ENCODE measurements at places on chromosomes 12 and 14. TPM values are rescaled to one million over a fixed set of nuclear protein-coding genes. Genes with fewer than 3 reads are reported as not detected.

The CELA1 gene
- not detected for total RNA-seq

GRCh38 chr12:42255221-42255865 is 17.3 kb upstream of the YAF2 start:
- peaks cover 4% of the 10 kb centered on the region for H3K36me3 ChIP-seq
- H3K27ac ChIP-seq = no peak overlapping the region
- no peak for DNase-seq
- H3K27me3 ChIP-seq = peaks cover 16% of the 10 kb centered on the region

The P2RX2 gene
- not detected for total RNA-seq

The BEGAIN gene
- 3.4 TPM for total RNA-seq

DNA sequence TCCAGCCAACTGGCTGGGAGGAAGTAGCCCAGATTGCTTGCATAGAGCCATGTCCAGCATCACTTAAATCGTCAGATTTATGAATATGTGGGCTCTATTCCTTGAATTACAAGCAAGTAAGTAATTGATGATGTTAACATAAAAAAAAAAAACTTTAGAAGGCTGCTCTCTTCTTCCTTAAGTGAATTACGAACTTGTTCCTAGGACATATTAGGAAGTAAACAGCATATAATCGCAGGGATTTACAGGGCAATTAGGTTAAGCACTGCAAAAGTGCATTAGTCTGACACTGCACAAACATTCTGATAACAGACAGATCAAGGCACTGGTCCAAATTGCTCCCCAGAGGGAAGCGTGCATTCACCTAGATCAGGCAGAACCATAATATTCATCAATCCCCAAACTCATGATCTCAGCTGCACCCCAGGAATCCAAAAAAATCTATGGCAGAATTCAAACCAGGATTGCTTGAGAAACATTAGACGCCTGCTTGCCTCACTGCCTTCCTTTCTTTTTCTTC is 293.2 kb downstream of the TMEM132D start:
- no peak for DNase-seq
- no peak overlapping the region for H3K27ac ChIP-seq
- H3K36me3 ChIP-seq = no peaks in the 10 kb centered on the region

GRCh38 chr12:102197789-102198188 is at the start of gene PMCH:
TSS of gene PMCH (minus strand) at chr12:102197833. CDS start at chr12:102197770, 63 bp downstream.
- DNase-seq = no peak
- H3K27ac ChIP-seq = peak within 1 kb of the TSS; percentile 73
- peak within 1 kb of the TSS; percentile 63 for H3K4me3 ChIP-seq
- H3K27me3 ChIP-seq = no peaks in the 10 kb centered on the region

The GPR65 gene
- total RNA-seq = 11.6 TPM

DNA sequence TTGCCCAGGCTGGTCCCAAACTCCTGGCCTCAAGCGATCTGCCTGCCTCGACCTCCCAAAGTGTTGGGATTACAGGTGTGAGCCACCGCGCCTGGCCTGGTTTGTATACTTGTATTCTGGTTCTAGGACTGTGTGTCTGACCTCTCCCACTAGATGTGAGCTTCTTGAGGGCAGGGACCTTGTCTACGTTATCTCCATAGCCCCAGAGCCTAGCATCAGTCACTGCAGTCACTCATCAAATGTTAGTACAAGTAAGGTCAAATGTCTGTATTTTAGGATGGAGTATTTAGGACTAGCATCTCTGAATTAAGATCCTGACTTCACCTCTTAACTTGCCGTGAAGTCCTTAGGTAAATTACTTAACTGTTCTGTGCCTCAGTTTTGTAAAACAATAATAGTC is 2.9 kb downstream of the RILPL2 start:
- no peaks in the 10 kb centered on the region for H3K27me3 ChIP-seq
- peaks cover 54% of the 10 kb centered on the region for H3K36me3 ChIP-seq
- H3K4me3 ChIP-seq = peak overlapping the region; percentile 100

DNA sequence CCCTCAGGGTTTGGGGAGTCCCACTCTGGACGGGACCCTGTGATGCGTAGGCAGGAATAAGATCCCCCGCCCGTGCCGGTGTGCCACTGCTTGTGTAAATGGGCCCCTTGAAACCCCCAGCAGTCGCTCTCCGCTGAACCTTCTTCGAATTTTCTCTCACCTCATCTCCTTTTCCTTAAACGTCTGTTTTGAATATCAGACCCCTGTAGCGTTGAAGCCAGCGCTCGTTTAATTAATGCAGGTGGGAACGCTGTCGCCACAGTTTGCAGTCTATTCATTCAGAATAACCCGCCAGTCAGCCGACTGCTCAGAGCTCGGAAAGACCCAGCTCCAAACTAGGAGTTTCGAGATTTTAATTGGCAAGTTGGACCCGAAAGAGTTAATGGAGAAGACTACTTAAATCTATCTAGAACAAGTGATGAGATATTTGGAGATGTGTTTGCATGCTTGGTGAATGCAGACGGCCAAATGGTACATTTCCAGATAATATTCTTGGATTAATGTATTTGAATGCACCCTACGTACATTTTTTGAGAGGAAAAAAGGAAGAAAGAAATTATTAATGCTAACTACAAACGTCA is 739 bp upstream of the PPP2R5E start:
- H3K36me3 ChIP-seq = peaks cover 17% of the 10 kb centered on the region
- peaks cover 27% of the 10 kb centered on the region for H3K4me1 ChIP-seq
- H3K27me3 ChIP-seq = peaks cover 1% of the 10 kb centered on the region
- peak overlapping the region; percentile 95 for H3K27ac ChIP-seq
- H3K4me3 ChIP-seq = peak overlapping the region; percentile 92
- no peak for DNase-seq

Data from activated T-helper 2 cell treated with anti-CD3 and anti-CD28 coated beads, Interferon-gamma antibody, Interleukin-2, Interleukin-4, amounts not matched to agents 10 μg/mL and 5 μg/mL and 100 μg/mL, durations not matched to agents 14 hours and 24 hours and 36 hours (primary cell).